GM23248 (cell line): ENCODE measurements at places on chromosomes 3 and 15.

GRCh38 chr3:135452881-135453280 is 512.6 kb upstream of the PPP2R3A start:
- no peak for DNase-seq

DNA sequence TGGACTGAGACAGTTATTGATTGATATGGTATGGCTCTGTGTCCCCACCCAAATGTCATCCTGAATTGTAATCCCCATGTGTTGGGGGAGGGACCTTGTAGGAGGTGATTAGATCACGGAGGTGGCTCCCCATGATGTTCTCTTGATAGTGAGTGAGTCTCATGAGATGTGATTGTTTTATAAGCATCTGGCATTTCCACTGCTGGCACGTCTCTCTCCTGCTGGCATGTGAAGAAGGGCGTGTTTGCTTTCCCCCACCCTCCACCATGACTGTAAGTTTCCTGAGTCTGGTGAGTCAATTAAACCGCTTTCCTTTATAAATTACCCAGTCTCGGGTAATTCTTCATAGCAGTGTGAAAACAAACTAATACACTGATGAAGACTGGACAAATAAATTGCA is 105.6 kb upstream of the MELTF start:
- DNase-seq: peak; percentile 40

- DNase-seq: peak; percentile 91
Measured at GRCh38 chr3:187281191-187281714, 10.3 kb downstream of the MASP1 start.

GRCh38 chr3:8656240-8656639 is 11.6 kb upstream of the SSUH2 start:
- no peak for DNase-seq

- no peak for DNase-seq
Measured at GRCh38 chr3:69491975-69492374, 106.1 kb upstream of the FRMD4B start.

- DNase-seq: no peak
Measured at GRCh38 chr3:100386437-100387074, 14.3 kb downstream of the TOMM70 start.

DNA sequence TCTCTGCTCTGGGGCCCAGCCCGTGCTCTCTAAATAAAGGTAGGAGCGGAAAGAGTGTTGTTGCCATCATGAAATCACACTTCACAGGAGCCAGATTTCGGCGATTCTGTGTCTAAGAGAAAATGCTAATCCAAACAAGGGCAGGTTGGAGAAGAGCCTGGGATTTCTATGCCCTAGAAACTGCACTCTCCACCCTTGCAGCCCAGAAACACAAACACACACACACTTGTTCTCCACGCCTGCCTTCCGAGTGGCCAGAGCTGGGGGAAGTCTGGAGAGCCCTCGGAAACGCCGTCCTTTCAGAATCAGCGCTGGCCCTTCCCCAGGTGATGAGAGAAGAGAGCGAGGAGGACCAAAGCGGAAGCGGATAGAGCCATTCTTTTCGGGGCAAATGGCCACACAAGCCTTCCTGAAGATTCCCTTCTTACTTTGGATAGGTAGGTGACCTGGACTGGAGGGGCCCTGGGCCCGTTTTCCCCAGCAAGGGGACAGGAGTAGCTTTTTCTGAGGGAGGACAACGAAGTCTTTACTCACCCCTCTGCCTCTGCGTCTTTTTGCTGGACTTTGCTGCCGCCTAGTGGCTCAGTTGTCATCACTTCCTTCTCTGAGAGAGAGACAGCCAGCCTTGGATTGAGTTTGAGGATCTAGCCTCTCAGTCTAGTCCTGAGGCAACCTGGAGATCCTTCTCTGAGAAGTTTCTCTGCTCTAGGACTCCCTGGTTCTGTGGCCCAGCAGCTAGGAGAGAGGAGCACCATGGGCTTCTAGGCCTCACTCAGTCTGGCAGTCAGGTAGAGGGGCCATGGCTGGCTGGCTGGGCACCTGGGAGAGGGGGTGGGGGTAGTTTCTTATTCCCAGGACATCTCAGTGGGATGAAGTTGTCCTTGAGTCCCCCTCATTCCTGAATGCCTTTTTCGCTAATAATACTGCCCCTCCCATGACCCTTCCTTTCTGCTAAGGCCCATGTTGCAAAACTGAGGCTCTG is 37.7 kb downstream of the SENP8 start:
- DNase-seq: peak; percentile 85

DNA sequence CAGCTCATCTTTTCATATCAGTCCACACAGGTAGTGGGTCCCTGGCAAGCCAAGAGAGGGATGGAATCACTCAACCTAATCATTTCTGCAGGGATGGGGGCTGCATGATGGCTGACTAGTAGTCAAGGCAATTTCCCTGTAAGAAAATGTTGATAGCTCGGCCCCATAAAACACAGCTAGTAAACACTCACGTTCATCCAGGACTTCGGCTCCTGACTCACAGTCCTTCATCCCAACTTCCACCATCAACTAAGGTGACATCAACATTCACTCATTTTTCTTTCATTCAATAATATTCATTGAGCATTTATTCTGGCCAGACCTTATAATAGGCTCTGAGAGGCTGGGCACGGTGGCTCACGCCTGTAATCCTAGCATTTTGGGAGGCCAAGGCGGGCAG is 4.4 kb upstream of the ACAP2 start:
- DNase-seq: no peak

DNA sequence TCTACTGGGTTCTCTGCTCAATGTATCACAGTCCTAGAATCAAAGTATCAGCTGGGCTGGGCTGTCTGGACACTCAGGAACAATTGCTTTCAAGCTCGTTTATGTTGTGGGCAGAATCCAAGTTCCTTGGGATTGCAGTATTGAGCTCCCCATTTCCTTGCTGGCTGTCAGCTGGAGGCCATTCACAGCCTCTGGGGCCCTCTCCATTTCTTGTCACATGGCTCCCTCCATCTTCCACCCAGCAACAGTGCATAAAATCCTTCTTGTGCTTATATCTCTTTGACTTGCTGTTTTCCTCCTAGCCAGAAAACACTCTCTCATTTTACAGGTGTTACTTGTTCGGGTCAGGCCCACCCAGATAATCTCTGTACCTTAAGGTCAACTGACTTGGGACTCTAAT is 363.5 kb downstream of the IGSF11 start:
- no peak for DNase-seq

- DNase-seq: no peak
Measured at GRCh38 chr15:34651997-34652725, 68.7 kb upstream of the GOLGA8B start.

GRCh38 chr3:152199102-152199840 is 69.5 kb upstream of the MBNL1 start:
- DNase-seq: no peak

GRCh38 chr3:126448136-126448892 is 27.4 kb downstream of the ZXDC start:
- no peak for DNase-seq

GRCh38 chr3:194064380-194065332 is 71.3 kb upstream of the HES1 start:
- no peak for DNase-seq

- DNase-seq: no peak
Measured at GRCh38 chr15:46344115-46344724, 709.4 kb downstream of the SQOR start.

DNA sequence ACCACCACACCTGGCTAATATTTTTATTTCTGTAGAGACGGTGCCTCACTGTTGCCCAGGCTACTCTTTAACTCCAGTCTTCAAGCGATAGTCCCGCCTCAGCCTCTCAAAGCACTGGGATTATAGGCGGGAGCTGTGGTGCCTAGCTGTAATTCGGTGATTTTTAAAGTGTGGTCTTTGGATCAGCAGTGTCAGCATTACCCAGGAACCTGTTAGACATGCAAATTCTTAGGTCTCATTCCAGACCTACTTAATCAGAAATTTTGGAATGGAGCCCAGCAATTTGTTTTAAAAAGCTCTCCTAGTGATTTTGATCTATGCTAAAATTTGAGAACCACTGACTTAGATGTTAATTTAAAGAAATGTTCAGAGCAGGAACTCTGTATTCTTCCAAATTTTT is 51.9 kb downstream of the GOLM2 start:
- peak; percentile 89 for DNase-seq

- no peak for DNase-seq
Measured at GRCh38 chr3:46702246-46703012, 1.2 kb downstream of the TMIE start.

DNA sequence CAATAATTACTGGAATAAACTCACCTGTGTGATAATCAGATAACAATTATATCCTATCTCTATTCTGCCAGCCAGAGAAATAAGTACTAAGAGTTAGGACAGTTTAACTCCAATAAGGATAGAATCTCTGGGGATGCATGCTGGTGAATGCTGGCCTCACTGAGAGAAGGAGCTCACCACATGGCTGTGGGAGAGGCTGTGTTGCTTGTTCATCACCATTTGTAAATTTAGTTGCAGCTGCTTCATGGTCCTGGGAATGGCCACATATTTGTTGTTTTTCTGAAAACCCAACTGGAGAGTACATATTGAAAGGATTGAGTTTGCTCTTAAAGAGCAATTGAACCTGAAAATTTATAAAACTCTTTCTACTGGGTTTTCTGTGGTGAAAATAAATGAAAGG is 207.3 kb downstream of the NECTIN3 start:
- DNase-seq: no peak

DNA sequence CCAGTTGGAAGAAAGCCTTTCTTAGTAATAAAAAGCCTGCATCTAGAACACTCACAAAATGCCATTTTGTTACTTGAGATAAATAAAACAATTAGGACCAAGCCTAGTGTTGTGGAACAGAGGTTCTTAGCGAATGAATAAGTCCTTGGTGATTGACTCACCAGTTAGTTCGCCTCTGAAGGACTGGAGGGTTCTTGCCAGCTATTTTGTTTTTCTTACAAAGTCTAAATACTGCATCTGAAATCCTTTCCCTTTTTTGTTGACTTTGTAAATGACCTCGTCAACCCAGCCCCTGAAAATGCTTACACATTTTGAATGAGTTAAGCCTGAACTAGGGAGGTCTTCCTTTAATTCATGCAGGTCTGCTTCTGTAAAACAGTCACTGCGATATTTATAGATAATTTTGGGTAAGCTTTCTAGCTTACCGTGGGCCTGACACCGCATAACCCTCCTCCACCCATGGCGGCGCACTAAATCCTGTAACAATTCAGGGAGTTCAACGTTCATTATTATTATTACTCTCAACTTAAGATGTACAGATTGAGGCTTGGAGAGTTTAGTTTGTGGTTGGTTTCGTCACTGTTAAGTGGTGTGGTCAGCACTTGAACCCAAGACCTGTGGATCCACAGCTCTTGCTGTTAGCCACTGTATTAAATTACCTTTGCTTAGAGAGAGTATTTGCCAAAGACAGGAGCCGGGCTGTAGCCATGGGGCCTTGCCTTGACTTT is 45.0 kb upstream of the SACM1L start:
- peak; percentile 89 for DNase-seq

DNA sequence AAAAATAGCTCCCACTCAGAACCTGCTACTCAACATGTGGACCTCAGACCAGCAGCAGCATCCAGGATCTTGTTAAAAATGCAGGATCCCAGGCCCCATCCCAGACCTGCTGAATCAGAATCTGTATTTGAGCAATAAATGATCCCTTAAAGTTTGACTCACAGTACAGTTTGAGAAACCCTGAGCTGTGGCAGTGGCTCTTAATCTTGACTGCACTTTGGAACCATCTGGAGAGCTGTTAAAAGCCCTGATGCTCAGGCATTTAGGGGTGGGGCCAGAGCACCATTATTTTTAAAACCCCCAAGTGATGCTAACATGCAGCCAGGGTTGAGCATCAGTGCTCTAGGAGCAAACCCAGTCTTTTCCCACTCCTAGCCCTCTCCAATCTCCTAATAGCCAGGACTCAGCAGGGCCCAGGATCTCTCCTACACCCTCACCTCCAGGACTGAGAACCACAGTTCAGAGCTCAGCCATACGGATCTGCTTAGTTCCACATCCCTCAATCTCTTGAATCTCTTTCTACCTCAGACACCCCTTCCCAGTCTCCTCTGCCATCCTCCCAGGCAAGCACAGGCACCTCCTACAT is 10.2 kb downstream of the RFTN1 start:
- peak; percentile 24 for DNase-seq

GRCh38 chr15:91265416-91265940 is 165.4 kb downstream of the SV2B start:
- DNase-seq: no peak

GRCh38 chr3:99663977-99664376 is 25.6 kb downstream of the COL8A1 start:
- no peak for DNase-seq

DNA sequence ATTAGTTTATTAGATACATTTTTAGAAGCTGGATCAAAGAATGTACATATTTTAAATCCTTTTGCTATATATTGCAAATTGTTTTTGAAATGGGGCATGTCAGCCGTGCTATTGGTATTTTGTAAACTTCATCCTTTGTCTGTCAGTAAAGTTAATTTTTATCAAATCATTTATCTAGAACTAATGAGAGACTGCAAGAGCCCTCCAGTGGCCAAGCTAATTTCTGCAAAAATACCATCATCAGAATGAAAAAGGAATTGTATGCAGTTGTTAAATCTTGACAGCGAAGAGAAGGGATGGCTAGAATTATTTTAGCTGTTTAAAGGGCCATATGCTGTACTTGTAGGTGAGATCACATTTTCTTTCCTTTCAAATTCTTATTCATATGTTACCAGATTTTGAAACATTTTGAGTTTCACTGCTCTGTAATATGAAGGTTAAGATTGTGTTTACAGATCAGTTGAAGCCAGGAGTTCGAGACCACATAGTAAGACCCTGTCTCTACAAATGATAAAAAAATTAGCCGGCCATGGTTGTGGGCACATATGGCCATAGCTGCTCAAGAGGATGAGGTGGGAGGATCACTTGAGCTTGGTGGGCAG is 8.1 kb upstream of the CLDN11 start:
- peak; percentile 49 for DNase-seq

DNA sequence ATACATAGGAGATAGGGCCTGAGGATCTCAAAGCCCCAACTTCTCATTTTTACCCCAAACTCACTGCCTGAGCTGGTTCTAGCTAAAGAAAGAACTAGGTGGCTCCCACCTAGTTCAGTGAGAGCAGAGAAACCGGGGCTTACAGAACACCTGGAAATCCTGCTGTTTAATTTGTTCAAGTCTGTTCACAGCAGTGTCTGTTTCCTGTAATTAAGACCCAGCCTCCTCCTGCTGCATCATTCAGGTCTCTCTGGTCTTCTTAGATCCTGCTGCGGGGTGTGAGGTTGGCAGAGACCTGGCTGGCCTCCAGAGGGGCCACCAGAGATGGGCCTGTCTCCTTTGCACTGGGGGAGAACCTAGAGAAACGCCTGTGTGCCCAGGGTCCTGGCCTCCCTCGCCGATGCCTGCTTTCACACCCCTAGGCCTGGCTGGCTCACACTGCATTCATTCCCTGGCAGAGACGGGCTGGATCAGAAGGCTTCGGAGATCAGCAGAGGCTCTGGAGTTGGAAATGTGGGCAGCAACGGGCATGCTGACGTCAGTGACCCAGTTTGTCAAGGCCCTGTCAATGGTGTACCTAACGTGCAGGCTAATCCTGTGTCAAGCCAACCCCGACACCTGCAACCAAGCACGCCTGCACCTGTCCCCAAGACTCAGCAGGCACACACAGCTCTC is 4.9 kb upstream of the CHRNA3 start:
- DNase-seq: no peak

- DNase-seq: peak; percentile 12
Measured at GRCh38 chr3:1007866-1008265, 85.0 kb upstream of the CNTN6 start.
